Pulmonary artery endothelial cell (primary cell): ENCODE measurements at places on chromosomes 5 and 9. TPM values are rescaled to one million over a fixed set of nuclear protein-coding genes. Genes with fewer than 3 reads are reported as not detected.

GRCh38 chr5:92605591-92605990 is 975.4 kb downstream of the NR2F1-AS1 start:
- DNase-seq: no peak

- DNase-seq: no peak
These were observed 352.5 kb upstream of the NUDT12 start for GRCh38 chr5:103915081-103915480.

GRCh38 chr9:130488621-130489330 is 44.0 kb downstream of the ASS1 start:
- no peak for DNase-seq

- DNase-seq: no peak
These were observed 153.5 kb upstream of the SH3GL2 start for GRCh38 chr9:17425384-17425783.

GRCh38 chr5:79687889-79688288 is 1.7 kb upstream of the CMYA5 start:
- no peak for DNase-seq

GRCh38 chr5:144292029-144292428 is 121.4 kb downstream of the KCTD16 start:
- no peak for DNase-seq

DNA sequence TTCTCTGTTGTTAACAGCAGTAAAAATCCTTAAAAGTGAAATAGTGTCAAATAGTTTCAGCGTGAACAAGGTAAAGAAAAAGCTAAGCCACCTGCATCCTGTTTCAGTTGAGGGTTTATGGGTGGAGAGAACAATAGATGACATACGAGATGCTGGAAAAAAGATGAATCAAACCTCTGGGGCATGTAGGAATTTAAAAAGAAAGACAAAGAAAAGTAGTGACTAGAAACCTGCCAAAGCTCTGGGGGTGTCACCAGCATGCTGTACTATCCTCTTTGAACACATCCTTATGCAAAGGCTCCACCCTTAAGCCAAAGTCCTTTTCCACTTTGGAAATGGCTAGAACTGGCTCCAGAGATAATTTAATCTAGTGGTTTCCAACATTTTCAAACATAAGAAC is 22.2 kb downstream of the SCAI start:
- no peak for DNase-seq

DNA sequence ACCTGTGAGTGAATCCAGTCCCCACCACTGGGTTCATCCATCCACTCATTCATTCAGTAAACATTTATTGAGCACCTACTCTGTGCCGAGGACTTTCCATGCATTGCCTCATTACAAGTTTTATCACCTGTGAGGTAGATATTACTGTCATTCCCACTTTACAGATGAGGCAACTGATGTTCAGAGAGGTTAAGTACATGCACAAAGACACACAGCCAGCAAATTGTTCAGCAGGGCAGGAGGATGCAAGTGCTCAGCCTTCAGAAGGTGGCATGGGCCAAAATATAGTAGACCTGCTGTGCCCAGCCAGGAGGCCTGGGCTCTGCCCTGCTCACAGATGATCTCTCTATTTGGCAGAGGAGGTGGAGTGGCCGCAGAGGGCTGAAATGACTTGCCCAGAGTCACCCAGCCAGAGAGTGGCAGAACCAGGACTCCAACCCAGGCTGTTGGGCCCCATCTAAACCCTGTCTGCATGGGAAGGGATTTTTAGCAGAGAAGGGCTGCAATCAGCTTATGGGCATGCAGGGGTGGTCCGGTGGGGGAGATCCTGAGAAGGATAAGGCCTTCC is 7.6 kb upstream of the NEURL1B start:
- no peak for DNase-seq

DNA sequence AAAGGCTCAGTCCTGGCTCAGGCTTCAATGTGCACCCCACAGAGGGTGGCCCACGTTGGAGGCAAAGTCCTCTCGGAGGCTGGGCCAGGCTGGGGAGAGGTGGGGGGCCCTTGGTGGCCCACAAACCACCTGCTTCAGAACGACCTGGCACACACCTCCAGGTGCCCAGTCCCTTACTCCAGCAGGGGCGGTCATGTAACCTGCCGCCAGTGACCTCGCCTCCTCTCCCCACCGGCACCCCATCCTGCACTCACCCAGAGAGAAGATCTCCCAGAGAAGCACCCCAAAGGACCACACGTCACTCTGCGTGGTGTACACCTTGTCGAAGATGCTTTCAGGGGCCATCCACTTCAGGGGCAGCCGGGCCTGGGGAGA is 22.5 kb upstream of the SCGB3A1 start:
- DNase-seq: no peak

DNA sequence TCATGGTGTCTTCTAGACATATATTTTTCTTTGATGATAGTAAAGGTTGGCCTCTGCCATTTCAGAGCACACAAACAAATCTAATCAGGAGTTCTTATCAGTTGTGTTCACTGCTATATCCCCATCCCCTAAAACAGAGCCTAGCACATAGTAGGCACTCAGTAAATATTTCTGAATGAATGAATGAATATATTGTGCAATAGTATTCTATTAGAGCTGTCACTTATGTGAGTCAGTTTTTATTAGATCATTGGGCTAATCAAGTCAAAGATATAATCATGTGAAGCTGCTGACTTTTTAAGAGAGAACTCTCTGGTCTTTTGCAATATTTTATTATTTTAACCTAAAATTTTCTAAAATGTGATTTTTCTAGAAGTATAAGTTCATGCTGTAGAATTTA is 84.2 kb downstream of the CHSY3 start:
- DNase-seq: no peak

- DNase-seq: no peak
These were observed 236.7 kb downstream of the CDH18 start for GRCh38 chr5:19751326-19751725.

FOXD4L6 gene
- 0.07 TPM in 1 of 2 replicates, not detected in the other for total RNA-seq

CBY3 gene
- 0.26 TPM in 1 of 2 replicates, not detected in the other for total RNA-seq

SPINK4 gene
- not detected in 2 replicates for total RNA-seq

LECT2 gene
- total RNA-seq: not detected in 2 replicates

SHOC1 gene
- not detected in 2 replicates for total RNA-seq

NDOR1 gene
- 3.5 and 4.2 TPM in 2 replicates for total RNA-seq

PCDHGA2 gene
- total RNA-seq: 0.79 and 0.92 TPM in 2 replicates

DPP7 gene
- total RNA-seq: 73.7 and 133 TPM in 2 replicates

PNPLA7 gene
- total RNA-seq: 0.20 and 0.53 TPM in 2 replicates
